ENCODE measurements at places on chromosomes 6 and 20.

DNA sequence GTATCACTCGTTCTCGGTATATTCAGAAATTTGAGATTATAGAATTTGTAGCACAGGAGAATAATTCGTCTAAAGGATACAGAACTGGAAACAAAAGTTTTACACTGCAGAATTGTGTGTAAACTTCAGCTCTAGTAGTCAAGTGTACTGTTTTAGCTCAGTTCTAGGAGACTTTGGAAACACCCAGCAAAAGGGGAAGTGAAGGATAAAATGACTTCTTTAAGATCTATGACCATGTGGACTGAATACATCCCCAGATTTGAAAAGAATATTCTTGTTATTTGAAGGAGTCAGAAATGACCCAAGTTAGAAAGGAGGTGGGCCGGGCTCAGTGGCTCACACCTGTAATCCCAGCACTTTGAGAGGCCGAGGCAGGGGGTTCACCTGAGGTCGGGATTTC, 174.0 kb upstream of the FOXQ1 start:
- DNase-seq = no peak

- no peak for DNase-seq
Measured at GRCh38 chr20:52008874-52009273, 182.7 kb downstream of the ZFP64 start.

DNA sequence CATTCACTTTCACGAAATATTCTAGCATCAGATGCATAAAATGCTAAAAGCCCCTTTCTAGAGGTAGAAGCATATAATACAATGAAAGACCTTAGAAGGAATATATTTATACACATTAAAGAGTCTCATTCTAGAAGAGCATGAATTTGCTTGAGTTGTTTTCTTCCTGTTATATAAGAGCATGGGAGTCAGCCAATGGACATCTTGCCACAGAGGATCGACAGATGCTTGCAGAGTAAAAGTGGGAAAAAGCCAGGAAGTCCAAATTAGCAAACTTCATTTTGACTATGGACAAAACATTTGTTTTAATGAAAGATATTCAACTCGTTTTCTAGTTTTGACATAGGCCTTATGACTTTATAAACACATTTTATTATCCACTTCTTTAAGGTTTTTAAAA, 44.2 kb upstream of the RIPPLY2 start:
- no peak for DNase-seq

DNA sequence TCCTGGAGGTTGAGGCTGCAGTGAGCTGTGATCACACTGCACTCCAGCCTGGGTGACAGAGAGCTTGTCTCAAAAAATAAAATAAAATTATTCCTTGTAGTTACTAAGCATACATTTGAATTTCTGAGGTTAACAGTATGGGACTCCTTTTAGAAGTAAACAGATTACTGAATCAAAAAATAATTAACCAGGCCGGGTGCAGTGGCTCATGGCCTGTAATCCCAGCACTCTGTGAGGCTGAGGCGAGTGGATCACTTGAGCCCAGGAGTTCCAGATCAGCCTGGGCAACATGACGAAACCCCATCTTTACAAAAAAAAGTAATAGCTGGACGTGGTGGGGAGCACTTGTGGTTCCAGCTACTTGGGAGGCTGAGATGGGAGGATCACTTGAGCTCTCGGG, 22.1 kb upstream of the EEF1A1 start:
- no peak for DNase-seq

All from stimulated activated CD4-positive, alpha-beta T cell treated with anti-CD3 and anti-CD28 coated beads, Interleukin-1b, Interleukin-23, amount 100 ng/mL, for 24 hours (primary cell).